ENCODE measurements at places on chromosomes 12 and 14.

DNA sequence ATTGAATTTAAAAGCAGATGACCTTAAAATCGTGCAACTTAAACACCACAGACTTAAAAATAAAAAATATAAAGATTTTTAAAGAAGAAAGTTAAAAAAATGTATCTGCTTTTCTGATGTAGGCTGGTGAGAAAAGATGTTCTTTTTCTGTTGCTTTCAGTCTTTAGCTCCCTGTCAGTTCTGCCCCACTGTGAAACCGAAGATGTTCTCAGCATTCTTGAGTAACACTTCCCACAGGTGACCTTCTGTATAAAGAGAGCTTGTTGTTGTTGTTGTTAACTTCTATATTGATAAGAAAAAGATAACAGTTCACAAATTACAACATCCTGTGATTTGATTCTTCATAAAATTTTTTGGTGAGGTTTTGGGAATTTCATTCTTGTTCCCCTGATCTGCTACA lies 377.9 kb upstream of the RGS6 start:
- no peaks in the 10 kb centered on the region for H3K36me3 ChIP-seq
- DNase-seq = no peak
- H3K27me3 ChIP-seq = no peaks in the 10 kb centered on the region
- H3K27ac ChIP-seq = no peak overlapping the region

DNA sequence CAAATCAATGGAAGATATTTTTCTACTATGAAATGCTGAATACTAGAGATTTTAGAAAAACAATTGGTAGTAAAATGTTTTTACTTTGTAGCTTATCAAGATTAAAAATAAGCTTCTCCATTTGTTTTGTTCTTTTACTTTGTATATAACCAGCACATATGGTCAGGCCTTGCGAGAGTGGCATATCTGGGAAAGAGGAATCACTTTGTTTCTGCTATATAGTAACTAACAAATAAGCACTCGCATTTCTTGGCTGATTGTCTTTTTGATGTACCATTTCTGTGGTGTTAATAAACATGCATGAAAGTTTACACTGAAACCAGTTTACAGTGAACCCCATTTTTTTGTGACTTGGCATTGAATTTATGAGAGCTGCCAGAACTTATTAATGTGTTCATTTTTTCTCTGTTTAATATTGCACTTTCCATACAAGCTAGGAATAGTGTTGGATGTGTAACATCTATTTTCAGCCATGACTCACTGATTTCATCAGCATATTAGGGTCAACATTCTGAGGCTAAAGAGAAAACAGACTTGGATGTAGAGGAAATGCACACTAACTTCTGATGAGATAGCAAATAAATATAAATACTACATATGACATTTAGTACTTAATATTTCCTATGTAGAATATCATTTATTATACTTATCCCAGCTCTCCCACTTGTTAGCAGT lies 635.5 kb downstream of the KCNH5 start:
- no peaks in the 10 kb centered on the region for H3K36me3 ChIP-seq
- H3K27me3 ChIP-seq = no peaks in the 10 kb centered on the region
- DNase-seq = no peak
- no peak overlapping the region for H3K4me3 ChIP-seq
- no peak overlapping the region for H3K27ac ChIP-seq

DNA sequence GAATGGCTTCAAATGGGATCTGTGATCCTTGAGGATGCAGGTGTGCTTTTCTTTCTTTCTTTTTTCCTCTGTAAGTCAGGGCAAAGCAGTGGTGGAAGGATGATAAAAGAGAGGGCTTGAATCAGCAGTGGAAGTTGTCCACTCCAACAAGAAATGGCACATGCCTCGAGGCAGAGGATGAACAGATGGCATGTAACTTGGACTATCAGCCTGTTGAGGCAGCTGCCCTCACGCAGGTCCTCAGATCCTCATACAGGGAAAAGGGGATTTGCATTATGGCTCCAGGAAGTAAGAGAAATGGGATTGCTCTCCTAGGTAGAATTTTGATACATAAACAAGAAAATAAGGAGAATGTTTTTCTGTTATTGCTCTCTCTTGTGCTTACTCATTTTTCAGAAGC lies 368.0 kb downstream of the FUT8 start:
- no peaks in the 10 kb centered on the region for H3K27me3 ChIP-seq
- no peaks in the 10 kb centered on the region for H3K36me3 ChIP-seq
- H3K27ac ChIP-seq = no peak overlapping the region
- DNase-seq = no peak
- no peak overlapping the region for H3K4me3 ChIP-seq

GRCh38 chr14:71597287-71597920 lies 334.8 kb upstream of the RGS6 start:
- no peak for DNase-seq
- no peak overlapping the region for H3K27ac ChIP-seq
- H3K4me3 ChIP-seq = no peak overlapping the region
- no peaks in the 10 kb centered on the region for H3K27me3 ChIP-seq
- peaks cover 29% of the 10 kb centered on the region for H3K4me1 ChIP-seq
- no peaks in the 10 kb centered on the region for H3K36me3 ChIP-seq

- no peak overlapping the region for H3K4me3 ChIP-seq
- no peaks in the 10 kb centered on the region for H3K27me3 ChIP-seq
- H3K27ac ChIP-seq = no peak overlapping the region
- no peaks in the 10 kb centered on the region for H3K36me3 ChIP-seq
These were observed 25.1 kb downstream of the CPNE8 start for GRCh38 chr12:38880288-38880687.

GRCh38 chr14:82661258-82661657 lies 1127.6 kb upstream of the SEL1L start:
- H3K27ac ChIP-seq = no peak overlapping the region
- no peaks in the 10 kb centered on the region for H3K27me3 ChIP-seq
- no peak for DNase-seq
- no peaks in the 10 kb centered on the region for H3K4me1 ChIP-seq

GRCh38 chr12:83476006-83476405 lies 789.3 kb downstream of the TMTC2 start:
- H3K27ac ChIP-seq = no peak overlapping the region
- DNase-seq = no peak
- no peaks in the 10 kb centered on the region for H3K4me1 ChIP-seq
- no peaks in the 10 kb centered on the region for H3K27me3 ChIP-seq

GRCh38 chr12:87096082-87096585 lies 839.9 kb upstream of the MGAT4C start:
- DNase-seq = no peak
- no peaks in the 10 kb centered on the region for H3K36me3 ChIP-seq
- no peaks in the 10 kb centered on the region for H3K4me1 ChIP-seq
- H3K27me3 ChIP-seq = no peaks in the 10 kb centered on the region
- H3K4me3 ChIP-seq = no peak overlapping the region

DNA sequence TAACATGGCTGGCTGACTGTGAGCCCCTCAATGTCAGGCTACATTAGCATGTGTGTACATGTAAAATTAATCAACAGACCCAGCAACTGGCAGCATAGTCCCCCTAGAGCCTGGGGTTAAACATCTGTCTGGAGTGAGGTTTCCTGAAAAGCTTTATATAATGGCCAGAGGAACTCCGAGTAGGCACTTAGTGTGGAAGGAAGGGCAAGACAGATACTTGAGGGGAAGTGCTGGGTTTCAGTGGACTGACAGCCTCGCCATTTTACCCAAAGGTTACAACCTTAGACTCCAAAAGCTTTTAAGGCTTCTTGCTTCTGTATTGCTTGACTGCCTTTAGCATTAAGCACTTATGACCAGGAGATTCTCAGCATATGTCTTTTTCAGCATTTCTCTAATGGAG lies 430.8 kb downstream of the FLRT2 start:
- no peak overlapping the region for H3K4me3 ChIP-seq
- H3K36me3 ChIP-seq = no peaks in the 10 kb centered on the region
- no peak overlapping the region for H3K27ac ChIP-seq

DNA sequence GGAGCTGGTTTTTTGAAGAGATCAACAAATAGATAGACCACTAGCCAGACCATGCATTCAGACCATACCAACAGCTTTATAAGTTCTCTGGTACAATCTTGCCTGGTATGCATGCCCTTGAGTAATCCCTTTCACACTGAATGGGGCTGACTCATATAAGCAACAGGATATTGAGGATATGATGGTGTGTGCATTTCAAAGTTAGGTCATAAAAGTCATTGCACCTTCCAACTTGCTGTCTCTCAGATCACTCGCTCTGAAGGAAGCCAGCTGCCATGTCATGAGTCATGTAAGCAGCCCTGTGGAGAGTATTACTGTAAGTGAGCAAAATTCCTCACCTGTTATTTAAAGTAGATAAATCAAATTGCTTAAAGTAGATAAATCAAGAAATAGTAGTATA lies 45.0 kb upstream of the OR6J1 start:
- H3K4me1 ChIP-seq = no peaks in the 10 kb centered on the region
- DNase-seq = no peak

DNA sequence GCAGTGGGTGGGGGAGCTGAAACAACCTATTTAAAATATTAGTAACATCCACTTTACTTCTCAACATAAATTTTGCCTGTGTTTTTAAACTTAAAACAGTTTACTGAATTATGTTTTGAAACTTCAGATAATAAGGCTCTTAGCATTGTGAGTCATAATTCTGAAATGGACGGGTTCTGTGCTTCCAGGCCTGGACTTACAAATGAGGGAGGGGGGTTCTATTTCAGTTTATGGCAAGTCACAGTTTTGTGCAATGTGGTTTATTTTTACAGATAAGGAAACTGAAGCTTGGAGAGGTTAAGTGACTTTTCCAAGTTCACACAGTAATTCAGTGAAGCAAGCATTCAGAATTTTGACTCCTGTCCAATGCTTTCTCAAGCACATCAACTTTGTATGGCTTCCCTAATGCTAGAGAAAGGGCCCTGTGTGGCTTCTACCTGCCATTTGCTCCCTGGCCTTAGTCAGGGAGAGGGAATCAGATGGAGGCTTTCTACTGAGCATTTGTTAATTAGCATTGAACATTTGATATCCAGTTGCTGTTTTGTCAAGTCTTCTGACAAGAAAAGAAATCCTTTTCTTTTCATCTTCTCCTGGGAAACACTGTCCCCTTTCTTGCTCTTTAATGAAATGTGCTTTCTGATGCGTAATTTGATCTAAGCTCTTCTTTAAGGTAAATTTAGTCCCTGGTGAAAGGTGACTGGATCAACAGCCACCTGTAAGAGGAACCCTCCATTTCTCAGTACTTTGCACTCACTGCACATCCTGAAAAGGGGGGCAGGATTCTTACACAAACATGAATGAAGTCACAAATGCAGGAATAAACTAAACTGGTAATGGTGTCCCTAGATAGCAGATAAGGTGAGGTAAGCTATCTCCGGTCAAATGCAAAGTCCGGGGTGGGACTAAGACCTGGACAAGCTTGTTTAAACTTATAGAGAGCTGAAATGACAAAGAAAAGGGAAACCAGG lies 2.5 kb upstream of the SALL2 start:
- H3K27me3 ChIP-seq = no peaks in the 10 kb centered on the region
- no peaks in the 10 kb centered on the region for H3K36me3 ChIP-seq
- peaks cover 8% of the 10 kb centered on the region for H3K4me1 ChIP-seq
- no peak overlapping the region for H3K27ac ChIP-seq
- H3K4me3 ChIP-seq = no peak overlapping the region

DNA sequence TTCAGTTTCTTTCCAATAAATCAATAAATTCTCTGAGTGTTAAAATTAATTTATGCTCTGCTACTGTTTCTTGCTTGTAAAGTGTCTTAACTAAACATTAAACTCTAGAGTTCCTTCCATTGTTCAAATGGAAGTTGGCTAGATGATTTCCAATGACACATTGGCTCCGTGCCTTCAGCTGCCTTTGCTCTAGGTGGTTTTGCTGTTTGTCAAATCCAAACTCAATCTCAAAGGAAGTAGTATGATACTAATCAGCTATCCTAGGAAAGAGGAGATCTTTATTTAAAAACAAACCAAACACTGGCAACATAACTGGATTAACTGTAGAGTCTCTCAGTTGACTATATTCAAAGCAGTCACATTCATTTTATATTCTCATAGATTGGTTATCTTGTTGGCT lies 356.4 kb downstream of the FOXG1 start:
- no peak for DNase-seq
- no peak overlapping the region for H3K27ac ChIP-seq
- no peak overlapping the region for H3K4me3 ChIP-seq
- no peaks in the 10 kb centered on the region for H3K36me3 ChIP-seq

GRCh38 chr14:69364378-69364777 lies 33.7 kb downstream of the ERH start:
- no peaks in the 10 kb centered on the region for H3K4me1 ChIP-seq
- no peak overlapping the region for H3K27ac ChIP-seq
- H3K36me3 ChIP-seq = no peaks in the 10 kb centered on the region
- no peak for DNase-seq
- no peaks in the 10 kb centered on the region for H3K27me3 ChIP-seq

All from thoracic aorta (tissue), 2 donors.